ENCODE measurements at places on chromosomes 13 and 19. TPM values are rescaled to one million over a fixed set of nuclear protein-coding genes. Genes with fewer than 3 reads are reported as not detected.

GRCh38 chr13:110242615-110243014 lies 64.3 kb downstream of the COL4A1 start:
- no peak for DNase-seq

DNA sequence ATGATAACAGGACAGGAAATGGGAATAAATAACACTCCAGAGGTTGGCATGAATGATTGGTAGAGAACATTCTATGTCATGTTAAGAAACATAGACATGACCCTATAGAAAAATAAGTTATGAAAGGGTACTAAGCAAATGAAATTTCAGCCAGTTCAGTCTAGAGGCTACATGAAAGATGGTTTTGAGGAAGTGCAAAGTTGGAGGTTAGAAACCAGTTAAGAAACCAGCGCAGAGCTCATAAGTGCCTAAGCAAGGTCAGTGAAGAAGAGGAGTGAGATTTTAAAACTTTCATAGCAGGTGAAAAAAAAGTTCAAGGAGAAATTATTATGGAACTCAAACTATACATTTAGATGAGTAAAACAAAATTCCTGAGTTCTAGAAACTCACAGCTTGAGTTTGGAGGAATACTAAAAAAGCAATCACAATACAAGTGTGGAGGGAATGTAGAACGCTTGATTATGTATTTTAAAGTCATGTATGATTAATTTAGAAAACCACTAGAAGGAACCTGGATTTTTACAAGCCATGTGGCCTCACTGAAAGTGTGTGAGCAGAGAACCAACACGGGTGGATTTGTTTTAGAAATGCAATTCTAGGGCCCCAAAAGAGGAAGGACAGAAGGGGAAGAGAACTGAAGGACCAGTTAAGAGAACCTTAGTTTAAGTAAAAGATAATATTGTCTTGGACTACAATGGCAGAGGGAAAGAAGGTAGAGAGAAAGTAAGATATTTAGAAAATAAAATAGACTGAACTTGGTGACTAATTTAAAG lies 162.4 kb downstream of the PCDH20 start:
- no peak for DNase-seq

GRCh38 chr13:74274916-74275315 lies 140.7 kb upstream of the KLF12 start:
- no peak for DNase-seq

DNA sequence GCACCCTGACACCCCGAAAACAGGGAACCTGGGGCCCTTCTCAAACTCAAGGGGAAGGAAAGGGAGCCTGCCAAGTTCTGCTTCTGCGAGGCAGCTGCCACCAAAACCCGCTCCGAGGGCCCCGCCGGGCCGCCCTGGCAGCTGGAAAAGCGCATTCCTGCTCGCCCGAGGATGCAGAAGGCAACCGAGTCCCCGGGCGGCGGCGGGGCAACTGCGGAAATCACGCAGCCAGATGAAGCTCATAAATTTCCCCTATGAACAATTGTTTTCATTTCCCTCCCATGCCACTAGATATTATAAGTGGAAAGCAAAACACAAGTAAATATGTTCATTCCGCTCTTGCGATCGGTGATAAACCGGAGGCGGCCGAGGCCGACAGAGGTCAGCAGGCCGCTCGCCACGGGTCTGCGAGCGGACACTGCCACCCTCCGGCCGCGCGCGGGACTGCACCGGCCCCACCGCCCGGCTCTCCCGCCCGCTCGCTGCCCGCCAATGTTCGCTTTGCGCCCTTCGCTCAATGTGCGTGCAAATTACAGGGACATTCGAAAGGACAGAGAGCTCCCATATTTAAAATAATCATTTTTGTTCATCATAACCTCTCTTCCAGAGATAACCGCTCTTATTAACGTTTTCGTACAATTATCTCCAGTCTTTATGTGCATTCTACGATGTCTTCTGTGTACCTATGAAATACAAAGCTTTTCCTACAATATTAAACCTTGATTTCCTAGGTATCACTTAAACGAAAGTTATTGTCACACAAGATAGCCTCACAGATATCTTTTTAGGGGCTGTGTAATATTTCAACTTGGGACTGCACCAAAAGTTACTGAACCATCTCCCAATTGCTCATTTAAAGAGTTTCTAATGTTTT lies 120.8 kb upstream of the ZNF507 start:
- no peak for DNase-seq

DNA sequence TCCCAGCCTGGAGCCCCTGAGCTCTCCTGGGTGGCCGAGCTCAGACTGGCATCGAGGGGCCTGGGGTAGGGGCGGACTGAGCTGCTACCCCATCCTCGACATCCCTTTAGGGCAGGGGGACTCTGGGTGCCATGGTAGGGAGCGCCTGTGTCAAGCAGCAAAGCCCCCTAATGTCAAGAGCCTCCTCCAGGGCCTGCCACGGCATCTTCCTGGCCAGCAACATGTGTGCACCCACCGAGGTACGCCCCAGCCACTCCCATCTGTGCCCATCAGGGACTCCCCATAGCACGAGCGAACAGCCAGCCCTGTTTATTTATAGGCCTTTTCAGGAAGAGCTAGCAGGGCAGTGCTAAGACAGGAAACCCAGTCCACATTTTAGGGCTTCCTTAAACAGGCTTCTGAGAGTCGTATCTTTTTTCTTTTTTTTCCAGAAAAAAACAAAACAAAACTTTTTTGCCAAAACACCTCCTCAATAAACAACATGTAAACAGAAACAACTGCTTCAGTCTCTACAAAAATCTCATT lies 14.3 kb downstream of the LRP3 start:
- no peak for DNase-seq

GRCh38 chr13:113148407-113148806 lies 10.0 kb upstream of the PROZ start:
- DNase-seq: no peak

DNA sequence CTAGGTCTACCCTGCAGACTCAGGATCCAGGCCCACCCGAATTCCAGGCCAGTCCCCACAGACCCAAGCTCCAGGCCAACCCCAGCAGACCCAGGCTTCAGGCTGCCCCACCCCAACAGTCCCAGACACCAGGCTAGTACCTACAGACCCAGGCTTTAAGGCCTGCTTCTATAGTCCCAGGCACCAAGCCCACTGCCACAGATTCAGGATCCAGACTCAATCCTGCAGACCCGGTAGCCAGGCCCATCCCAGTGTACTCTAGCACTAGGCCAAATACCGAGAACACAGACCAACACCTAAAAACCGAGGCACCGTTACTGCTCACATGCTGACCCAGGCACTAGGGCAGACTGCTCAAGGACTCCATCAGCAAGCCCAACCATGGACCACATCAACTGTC lies 862.3 kb downstream of the UQCRFS1 start:
- DNase-seq: no peak

DNA sequence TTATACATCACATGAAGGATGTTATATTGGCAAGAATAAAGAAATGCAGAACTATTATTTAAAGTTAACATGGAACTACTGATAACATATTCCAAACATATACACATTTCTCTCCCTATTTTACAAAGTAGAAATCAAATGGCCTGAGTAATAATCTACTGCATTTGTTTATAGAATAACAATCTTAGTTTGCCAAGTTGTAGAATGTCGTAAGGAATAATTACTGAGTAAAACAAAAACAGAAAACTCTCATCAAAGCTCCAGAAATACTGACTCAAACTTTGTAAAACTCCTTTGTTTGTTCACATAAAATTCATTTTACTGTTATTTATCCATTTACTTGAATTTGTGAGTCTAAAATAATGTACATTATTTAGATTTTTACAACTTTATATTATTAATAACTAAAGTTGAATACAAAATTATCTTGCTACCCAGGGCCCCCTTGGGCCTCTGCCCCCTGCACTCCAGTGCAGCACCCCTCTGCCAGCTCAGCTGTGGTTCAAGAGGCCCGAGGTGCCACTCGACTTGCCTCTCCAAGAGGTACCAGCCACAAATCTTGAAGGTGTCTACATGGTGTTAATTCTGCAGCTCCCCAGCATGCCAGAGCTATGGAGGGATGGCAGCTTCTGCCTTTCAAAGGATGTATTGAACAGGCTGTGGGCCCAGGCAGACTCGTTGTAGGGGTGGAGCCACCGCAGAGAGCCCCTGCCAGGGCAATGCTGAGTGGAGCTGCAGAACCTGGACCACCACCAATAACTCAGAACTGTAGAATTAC lies 2819.7 kb downstream of the PCDH9 start:
- DNase-seq: no peak

GRCh38 chr19:38073841-38074685 lies 150.0 kb downstream of the DPF1 start:
- no peak for DNase-seq

DNA sequence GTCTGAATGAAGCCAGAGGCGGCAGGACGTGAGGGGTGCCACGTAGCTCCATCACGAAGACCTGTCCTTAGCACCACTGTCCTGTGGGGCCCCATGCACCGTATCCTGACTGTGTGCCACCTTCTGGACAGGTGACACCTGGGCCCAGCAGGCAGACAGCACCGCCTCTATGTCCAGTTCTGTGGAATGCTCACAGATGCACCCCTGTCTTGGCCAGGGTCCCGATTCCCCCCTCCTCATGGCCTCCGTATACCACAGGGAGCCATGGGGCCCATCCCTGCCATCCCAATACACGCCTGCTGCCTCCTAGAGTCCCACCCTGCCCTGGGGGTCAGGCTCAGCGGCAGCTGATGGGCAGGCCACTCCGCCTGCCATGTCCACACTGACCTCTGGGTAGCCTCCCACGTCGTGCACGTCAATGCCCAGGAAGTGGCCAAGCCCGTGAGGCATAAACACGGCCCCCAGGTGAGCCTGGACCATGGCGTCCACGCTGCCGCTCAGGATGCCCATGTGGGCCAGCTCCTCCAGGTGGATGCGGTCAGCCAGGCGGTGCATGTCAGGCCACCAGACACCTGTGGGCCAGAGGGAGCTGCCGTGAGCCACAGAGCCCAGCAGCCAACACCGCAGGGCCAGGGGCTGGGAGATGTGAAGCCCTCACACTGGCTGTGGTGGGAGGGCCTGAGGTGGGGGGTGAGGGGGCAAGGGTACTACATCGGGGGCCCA lies 17.6 kb downstream of the CEBPG start:
- DNase-seq: no peak

GRCh38 chr19:28542394-28543243 lies 670.3 kb downstream of the UQCRFS1 start:
- no peak for DNase-seq

The FXYD3 gene
- polyA plus RNA-seq: 0.48 TPM

The ADGRE2 gene
- 0.72 TPM for polyA plus RNA-seq

The DACH1 gene
- 118 TPM for polyA plus RNA-seq

The ZNF229 gene
- polyA plus RNA-seq: 9.1 TPM

The SLC25A42 gene
- polyA plus RNA-seq: 14.6 TPM

The TEKTIP1 gene
- 3.9 TPM for polyA plus RNA-seq

The ZNF121 gene
- polyA plus RNA-seq: 9.5 TPM
